Activated CD8-positive, alpha-beta memory T cell treated with anti-CD3 and anti-CD28 coated beads for 1 hour (primary cell): ENCODE measurements at places on chromosomes 1 and 21.

GRCh38 chr21:41419921-41420862 is 5.8 kb upstream of the MX1 start:
- peak; percentile 52 for DNase-seq

GRCh38 chr1:39525366-39526165 is 34.1 kb downstream of the BMP8A start:
- no peak for DNase-seq

DNA sequence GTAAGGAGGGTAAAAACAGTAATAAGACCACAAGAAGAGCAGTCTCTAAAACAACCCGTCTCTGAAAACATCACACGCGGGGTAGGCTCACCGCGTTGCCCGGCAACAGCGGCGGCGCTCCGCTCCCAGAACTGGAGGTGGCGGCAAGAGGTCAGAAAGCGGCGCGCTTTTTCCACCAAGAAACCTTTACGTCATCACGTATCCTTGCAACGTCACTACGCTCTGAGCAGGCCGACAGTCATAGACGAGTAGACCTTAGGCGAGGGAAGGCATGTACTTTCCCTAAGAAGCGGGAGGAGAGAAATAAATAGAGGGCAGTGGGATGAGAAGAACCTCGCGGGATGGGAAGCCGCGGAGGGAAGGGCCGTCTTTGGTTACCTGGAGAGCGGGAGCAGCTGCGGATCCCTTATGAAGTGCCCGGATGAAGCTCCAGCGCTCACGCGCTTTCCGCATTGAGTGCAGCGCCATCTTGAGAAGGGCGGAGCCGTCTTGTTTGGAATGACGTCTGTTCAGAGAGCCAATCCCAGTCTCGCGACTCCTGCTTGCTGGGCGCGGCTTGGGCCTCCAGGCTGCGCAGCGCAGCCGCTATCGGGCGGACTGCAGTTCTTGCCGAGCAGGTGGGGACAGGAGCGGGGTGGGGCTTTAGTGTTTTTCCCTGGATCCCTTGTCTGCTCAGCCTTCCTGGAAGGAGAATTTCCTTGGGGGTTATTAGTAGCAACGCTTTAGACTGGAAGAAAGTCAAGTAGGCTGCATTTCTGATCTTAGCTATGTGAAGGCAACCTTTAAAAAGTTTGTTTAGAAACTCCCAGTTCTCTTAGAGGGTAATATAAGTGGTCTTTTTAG is at the start of gene WARS2:
TSS of gene WARS2 (minus strand) at position 477 of the 843 bp plus-strand sequence. CDS start at position 468, 9 bp downstream.
- DNase-seq, result peak; percentile 84

DNA sequence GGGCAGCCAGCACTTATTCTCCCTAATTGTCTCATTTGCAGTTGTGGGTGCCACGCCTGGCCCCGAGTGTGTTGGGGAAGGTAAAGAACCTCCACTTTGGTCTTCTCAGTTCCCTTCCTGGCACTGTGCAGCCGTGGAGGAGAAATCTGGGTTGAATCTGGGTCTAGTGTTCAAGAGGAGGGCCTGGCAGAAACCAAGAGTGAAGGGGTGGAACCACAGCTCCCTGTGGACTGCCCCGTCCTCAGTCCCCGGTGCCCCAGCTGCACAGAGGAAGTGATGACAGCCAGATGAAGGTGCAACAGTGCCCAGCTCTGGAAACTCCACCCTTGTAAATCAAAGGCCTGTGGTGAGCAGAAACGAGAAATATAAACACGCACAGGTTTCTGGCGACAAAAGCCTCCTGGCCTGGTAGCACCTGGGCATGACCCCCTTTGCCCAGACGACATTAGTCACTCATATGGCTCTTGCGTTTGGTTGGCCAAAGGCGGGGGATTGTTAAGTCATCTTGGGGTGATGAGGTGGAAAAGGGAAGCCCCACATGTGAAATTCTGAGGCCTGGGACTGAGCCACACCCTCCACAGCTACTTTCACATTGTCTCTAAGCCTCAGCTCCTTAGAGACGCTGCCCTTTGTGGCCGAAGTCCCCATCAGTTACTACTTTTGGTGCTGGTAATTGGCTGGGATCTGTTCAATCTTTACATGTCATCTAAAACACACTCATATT is 4.2 kb upstream of the ECE1 start:
- DNase-seq, result peak; percentile 68

- DNase-seq, result no peak
Observed at GRCh38 chr1:160741612-160742348, 2.7 kb downstream of the SLAMF7 start.

DNA sequence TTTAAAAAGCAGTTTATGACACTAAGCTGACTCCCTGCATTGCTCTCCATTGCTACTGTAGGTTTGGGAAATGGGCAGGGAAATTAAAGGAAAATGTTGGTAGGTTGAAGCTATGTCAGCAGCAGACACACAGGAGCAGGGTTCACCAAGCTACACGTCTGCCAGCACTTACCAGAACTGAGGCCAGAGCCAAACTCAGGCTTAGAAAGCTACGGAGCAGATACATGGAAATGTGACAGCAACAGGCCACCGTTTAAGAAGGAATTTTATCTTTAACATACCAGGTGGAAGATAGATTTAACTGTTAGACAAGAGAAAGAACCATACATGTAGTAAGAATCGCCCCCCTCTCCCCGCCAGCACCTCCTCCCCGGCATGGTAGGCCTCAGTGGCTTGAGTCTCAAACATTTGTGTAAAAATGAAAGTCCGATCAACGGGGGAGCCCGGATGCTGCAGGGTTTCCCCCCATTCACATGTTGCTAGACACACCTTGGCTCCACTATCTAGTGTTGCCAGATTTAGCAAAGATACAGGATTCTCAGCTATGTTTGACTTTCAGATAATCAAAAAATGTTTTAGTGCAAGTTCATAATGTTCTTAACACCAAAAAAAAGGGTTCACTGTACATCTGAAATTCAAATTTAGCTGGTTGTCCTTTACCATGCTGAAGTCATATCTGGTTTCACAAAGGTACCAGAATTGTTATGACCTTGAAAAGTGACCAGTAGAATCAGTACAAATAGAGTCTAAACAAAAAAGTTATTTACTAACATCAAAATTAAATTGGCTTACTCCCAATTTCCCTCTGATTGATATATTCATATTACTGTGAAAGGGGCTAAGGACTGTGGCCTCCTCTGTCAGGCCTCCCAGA is 6.7 kb downstream of the OR2T11 start:
- no peak for DNase-seq

- DNase-seq, result no peak
Observed at GRCh38 chr1:171966426-171967220, 125.3 kb downstream of the DNM3 start.

DNA sequence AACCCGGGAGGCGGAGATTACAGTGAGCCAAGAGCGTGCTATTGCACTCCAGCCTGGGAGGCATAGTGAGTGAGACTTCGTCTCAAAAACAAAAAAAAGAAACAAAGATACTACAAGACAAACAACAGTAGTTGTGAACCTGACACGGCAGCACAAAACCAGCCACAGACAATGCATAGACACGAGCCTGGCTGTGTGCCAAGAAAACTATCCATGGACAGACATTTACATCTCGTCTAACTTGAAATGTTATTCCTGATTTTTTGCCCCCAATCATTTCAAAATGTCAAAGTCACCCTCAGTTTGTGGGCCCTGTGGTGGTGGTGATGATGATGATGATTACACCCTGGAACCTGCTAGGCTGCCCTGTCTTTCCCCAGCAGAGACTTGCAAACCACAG is 6.3 kb downstream of the KLHL21 start:
- DNase-seq, result no peak

- no peak for DNase-seq
Observed at GRCh38 chr1:33931111-33931475, 67.2 kb downstream of the HMGB4 start.

DNA sequence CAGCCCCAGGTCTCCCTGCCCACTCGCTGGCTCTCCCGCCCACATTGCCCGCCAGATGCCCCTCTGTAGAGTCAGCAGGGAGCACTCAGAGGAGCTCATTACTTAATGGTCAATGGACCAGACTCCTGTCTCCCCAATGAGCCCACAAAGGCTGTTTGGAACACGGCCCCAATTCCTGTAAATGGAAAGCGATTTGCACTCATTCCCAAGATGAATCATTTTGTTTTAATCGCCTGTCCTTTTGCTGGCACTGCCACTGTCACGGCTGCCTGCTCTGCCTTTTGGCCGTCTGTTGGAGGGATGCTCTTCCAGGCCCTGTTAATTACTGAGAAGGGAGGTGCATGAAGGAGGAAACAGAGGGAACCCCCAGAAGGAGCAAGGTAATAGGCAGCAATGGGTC is 44.8 kb upstream of the ATP2B4 start:
- DNase-seq, result no peak

GRCh38 chr1:12562955-12563576 is 54.9 kb downstream of the DHRS3 start:
- DNase-seq, result no peak
